GM13977 (cell line): ENCODE measurements at places on chromosomes 11 and 22.

- DNase-seq = no peak
These were observed 45.4 kb downstream of the OR4C46 start for GRCh38 chr11:54558407-54558806.

GRCh38 chr11:80182901-80183300, 742.1 kb upstream of the TENM4 start:
- DNase-seq = no peak

- no peak for DNase-seq
These were observed 60.7 kb downstream of the DBX1 start for GRCh38 chr11:20099527-20099926.

GRCh38 chr11:17260020-17260419, 16.5 kb upstream of the NUCB2 start:
- no peak for DNase-seq

GRCh38 chr11:46896719-46897406, 21.5 kb downstream of the LRP4 start:
- DNase-seq = peak; percentile 72

DNA sequence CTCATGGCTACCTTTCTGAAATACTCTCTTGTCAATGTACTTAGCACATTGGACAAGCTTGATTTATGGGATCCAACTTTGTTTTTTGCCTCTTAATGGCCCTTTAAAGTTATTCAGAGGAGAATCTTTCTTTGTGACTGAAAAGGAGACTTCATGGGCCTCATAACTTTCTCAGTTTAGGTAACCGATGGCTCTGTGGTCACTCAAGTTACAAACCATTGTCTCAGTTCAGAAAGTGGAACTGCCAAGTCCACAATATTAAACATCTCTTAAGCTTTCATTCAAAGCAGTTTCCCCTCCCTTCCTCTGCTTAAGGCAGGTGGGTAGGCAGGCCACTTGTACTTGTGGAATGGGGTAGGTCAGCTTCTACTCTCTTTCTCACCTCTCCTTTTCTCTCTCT, 12.3 kb upstream of the ARL14EP start:
- peak; percentile 27 for DNase-seq

- DNase-seq = no peak
These were observed 38.7 kb downstream of the SYT13 start for GRCh38 chr11:45247433-45247832.

- no peak for DNase-seq
These were observed 138.4 kb downstream of the DBX1 start for GRCh38 chr11:20021771-20022362.

DNA sequence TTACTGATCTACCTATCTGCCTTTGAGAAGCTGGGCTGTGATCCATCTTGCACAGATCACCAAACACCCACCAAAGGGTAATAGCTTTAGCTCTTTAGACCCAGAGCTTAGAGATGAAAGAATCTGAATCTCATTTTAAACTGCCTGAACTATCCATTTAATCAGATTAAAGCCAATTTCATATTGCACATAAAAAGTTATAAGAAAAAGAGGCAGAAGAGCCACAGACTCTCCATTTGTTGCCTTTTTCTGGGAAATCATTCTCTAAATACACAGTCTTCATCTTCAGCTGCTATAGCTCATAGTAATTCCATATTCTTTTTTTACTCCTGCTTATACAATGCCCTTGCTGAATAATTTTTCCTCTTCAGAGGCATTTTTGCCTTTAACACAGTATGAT, 271.2 kb downstream of the DLG2 start:
- no peak for DNase-seq

- DNase-seq = no peak
These were observed 14.3 kb downstream of the MTCH2 start for GRCh38 chr11:47628026-47628425.

DNA sequence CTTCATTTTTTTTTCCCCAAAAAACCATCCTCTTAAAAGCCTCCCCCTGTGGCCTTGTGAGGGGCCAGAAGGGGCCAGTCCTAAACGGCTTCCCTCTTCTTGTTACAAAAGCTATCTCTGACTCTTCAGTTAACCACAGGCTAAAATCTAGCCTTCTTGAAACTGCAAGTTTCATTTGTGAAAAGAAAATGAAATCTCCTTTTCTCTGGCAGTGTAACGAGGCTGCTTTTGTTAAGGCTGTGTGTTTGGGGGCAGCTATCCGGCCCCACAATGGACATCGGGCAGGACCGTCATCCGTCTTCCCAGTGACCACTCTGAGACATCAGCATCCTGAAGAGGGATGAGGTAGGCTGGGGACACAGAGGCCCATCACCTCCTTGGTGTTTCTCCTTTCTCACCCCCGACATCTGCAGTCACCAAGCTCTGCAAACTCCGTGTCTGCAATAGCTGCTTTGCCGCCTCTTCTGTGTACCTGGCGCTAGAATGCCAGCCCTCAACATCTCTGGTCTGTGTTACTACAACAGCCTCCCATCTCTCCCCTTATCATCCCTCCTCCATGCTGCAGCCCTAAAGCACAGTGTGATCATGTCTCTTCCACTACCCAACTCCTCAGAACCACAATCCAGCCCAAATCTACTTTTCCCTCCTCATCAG, 94.0 kb downstream of the RCN1 start:
- DNase-seq = peak; percentile 28

GRCh38 chr11:18115360-18116127, 9.7 kb upstream of the SAAL1 start:
- DNase-seq = peak; percentile 83

- DNase-seq = no peak
These were observed 34.2 kb upstream of the ARHGAP32 start for GRCh38 chr11:129226207-129226798.

- peak; percentile 85 for DNase-seq
These were observed 99.4 kb downstream of the MIAT start for GRCh38 chr22:26756675-26757293.

DNA sequence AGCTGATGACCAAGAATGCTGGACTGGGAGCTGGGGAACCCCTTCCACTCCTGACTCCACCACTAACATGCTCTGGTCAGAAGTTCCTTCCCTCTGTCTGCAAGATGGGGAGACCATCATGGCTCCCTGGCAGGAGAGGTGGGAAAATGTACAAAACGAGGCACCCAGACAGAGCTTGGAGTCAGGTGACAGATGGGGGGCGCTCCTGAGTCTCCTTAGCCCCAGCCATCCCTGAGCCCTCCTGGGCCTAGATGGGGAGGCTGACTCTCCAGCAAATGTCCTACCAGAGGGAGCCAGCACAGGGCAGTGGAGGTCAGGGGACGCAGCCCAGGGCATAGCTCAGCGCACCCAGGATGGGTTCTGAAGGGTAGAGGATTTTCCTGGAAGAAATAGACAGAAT, 20.0 kb downstream of the KCNJ4 start:
- DNase-seq = no peak

- DNase-seq = no peak
These were observed 49.7 kb upstream of the BIRC3 start for GRCh38 chr11:102267609-102268008.

GRCh38 chr22:40329466-40329865, 16.8 kb upstream of the ADSL start:
- no peak for DNase-seq

DNA sequence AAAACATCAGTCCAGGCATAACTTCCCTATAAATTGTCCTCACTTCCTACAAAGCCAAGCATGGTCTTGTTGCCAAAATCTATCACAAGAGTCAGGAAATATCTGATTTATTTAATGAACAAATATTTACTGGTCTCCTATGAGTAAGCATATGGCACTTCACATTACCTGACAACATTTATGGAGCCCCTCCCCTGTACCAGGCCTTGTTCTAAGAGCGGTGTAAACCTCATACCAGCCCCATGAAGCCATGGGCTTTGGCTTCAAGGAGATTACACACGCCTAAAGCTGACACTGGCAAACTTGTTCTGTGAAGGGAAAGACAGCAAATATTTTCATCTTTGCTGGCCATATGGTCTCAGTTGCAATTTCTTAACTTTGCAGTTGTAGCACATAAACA, 43.0 kb upstream of the EIF3D start:
- no peak for DNase-seq

GRCh38 chr11:1295591-1295990, 13.8 kb downstream of the TOLLIP start:
- no peak for DNase-seq

GRCh38 chr11:125228445-125228844, 63.9 kb downstream of the PKNOX2 start:
- no peak for DNase-seq

- no peak for DNase-seq
These were observed 33.5 kb upstream of the CRTAM start for GRCh38 chr11:122804796-122805195.

- no peak for DNase-seq
These were observed 15.0 kb downstream of the MPPED1 start for GRCh38 chr22:43426816-43427215.

DNA sequence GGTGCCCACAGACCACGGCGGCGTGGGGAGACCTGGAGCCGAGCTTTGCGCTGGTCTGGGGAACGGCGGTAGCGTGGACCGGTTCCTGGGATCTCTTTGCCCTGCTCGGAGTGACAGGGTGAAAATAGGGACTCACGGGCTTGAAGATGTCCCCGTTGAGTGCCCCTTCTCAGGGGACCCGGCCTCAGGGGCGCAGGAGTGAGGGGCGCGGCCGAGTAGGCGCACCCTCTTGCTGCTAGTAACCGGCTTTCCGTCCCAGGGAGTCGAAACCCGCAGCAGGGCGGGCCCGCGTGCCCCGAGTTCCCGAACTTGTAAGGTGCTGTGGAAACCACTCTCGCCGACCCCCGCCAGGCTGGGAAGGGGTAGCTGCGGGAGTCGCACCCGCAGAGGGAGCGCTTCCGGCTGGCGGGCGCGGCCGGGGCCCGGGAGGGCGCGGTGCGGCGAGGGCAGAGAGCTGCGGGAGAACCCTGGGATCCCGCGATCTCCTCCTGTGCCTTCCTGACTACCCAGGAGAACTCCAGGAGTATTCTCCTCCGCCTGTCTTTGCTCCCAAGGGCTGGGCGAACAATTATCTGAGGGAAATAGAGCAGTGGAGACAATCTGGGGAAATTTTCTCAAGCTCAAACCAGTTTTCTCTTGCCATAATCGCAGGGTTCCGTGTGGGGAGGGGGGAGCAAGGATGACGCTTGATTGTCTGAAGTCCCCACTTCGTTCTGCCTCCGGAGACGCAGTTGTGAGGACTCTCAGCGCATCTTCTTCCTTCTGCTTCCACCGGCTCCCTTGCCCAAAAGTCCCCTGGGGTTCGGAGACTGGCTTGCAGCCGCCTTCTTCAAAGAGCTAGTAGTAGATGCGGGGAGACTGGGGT, 666 bp downstream of the NELL1 start:
- DNase-seq = no peak

DNA sequence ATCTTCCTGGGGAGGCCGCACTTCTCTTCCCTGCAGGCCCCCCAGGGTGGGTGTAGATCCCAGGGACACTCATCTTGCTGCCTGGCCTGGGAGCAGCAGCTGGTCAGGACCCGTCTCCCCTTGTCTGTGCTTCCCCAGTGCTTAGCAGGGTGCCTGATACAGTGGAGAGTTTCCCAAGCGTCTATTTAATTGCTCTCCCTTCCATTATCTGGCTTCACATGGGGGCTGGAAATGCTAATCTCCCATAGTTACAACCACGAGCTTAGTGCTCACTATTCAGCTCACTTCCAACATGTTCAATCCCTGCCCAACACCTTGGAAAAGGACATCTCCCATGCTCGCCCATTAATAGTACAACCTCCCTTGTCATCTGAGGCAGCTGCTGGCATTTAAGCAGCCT, 100.5 kb downstream of the DSCAML1 start:
- DNase-seq = no peak

DNA sequence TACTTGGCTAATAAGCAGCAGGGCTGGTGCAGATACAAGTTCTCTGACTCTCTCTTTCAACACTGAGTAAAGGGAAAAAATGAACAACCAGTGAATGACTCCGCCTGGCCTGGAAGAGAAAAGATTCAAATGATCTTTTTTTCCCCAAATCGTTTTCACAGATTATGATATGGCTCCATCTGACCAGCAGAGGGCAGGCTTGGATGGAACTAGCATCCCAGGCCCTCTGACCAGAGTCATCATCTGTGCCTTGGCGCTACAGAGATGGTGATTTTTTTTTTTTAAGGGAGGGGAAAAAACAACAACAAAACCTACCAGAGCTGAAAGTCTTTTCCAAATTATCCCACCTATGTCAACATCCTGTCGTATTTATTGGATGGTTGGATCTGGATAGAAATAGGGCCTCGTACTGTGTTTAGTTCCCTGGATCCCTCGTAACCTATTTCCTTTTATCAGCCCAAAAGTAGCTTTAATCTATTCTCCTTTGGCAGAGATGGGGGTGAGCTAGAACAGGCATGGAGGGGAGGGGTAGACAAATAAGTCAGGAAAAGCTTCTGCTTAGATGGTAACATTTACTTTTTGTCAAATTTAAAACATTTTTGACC, 69.7 kb downstream of the PRSS23 start:
- peak; percentile 60 for DNase-seq

DNA sequence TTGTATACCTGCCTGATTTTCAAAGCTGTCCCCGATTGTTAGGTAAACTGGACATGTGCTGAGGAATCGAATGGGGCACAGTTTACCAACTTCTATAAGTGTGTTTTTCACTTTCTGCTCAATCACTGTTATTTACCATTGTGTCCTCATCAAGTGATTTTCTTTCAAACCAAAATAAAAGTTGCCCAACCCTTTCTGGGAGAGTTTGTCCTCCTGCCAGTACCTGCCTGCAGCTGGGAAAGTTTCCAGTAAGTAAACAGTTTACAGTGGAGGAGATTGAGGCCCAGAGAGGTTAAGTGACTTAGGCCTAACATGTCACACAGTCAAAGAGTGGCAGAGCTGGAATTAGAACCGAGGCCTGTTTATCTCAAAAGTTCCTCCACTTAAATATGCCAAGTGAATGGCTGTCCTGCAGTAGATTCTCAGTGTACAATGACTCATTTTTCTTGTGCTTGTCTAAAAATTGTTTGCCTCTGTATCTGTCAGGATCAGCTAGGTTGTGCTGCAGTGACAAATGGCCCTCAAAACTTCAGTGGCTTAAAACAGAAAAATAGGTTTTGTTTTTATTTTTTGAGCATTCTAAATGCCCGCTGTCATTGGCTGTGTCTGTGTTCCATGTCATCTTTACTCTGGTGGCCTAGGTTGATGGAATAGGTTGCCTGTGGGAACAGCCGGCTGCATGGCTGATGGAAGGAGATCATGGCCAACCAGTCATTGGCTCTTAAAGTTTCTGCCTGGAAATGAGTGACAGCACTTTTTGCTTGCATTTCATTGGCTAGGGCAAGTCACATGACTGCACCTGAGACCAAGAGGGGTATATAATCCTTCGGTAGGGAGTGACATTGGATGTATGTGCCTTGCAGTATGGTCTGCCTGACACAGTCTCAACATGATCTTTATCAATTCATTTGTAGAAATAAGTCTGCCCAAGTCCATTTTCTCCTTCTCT, 61.8 kb upstream of the CRYBB3 start:
- peak; percentile 32 for DNase-seq

- DNase-seq = no peak
These were observed 22.5 kb downstream of the PARVB start for GRCh38 chr22:44046485-44047141.

GRCh38 chr11:122307476-122308035, 191.5 kb upstream of the BLID start:
- DNase-seq = no peak

- DNase-seq = no peak
These were observed 34.4 kb downstream of the PRMT3 start for GRCh38 chr11:20421946-20422345.

- no peak for DNase-seq
These were observed 48.2 kb downstream of the CSF2RB start for GRCh38 chr22:36961626-36962025.

GRCh38 chr22:44588348-44588747, 90.3 kb upstream of the RTL6 start:
- DNase-seq = no peak
